ENCODE measurements at places on chromosomes 7 and 10.

GRCh38 chr7:143382126-143382790 lies 1.1 kb downstream of the ZYX start:
- peak overlapping the region; percentile 87 for H3K27ac ChIP-seq
- H3K27me3 ChIP-seq: no peaks in the 10 kb centered on the region
- DNase-seq: no peak
- peak overlapping the region; percentile 83 for H3K4me3 ChIP-seq

DNA sequence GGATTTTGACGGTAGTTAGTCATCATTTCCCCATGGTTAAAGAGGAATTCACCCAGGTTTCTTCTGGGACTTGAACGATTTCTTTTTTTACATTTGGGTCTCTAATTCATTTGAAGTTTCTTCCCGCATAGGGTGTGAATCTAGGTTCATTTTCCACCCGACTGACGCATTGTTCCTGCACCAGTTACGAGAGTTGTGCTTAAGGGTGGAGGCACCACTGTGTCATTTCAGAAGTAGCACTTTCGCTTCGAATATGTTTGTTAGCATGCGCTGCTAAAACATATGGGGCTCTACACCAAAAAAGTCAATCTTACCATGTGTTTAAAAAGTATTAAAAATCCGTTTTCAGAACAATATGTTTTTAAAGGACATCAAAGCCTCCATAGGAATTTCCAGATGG lies 140.3 kb downstream of the VIPR2 start:
- no peak overlapping the region for H3K27ac ChIP-seq
- H3K4me3 ChIP-seq: no peak overlapping the region
- H3K4me1 ChIP-seq: no peaks in the 10 kb centered on the region
- H3K27me3 ChIP-seq: no peaks in the 10 kb centered on the region

GRCh38 chr7:138926241-138926612 lies 55.0 kb downstream of the KIAA1549 start:
- DNase-seq: no peak
- H3K27me3 ChIP-seq: no peaks in the 10 kb centered on the region
- H3K36me3 ChIP-seq: no peaks in the 10 kb centered on the region
- peaks cover 4% of the 10 kb centered on the region for H3K4me1 ChIP-seq
- H3K27ac ChIP-seq: no peak overlapping the region

GRCh38 chr10:31757831-31758230 lies 170.8 kb downstream of the ARHGAP12 start:
- no peaks in the 10 kb centered on the region for H3K27me3 ChIP-seq

DNA sequence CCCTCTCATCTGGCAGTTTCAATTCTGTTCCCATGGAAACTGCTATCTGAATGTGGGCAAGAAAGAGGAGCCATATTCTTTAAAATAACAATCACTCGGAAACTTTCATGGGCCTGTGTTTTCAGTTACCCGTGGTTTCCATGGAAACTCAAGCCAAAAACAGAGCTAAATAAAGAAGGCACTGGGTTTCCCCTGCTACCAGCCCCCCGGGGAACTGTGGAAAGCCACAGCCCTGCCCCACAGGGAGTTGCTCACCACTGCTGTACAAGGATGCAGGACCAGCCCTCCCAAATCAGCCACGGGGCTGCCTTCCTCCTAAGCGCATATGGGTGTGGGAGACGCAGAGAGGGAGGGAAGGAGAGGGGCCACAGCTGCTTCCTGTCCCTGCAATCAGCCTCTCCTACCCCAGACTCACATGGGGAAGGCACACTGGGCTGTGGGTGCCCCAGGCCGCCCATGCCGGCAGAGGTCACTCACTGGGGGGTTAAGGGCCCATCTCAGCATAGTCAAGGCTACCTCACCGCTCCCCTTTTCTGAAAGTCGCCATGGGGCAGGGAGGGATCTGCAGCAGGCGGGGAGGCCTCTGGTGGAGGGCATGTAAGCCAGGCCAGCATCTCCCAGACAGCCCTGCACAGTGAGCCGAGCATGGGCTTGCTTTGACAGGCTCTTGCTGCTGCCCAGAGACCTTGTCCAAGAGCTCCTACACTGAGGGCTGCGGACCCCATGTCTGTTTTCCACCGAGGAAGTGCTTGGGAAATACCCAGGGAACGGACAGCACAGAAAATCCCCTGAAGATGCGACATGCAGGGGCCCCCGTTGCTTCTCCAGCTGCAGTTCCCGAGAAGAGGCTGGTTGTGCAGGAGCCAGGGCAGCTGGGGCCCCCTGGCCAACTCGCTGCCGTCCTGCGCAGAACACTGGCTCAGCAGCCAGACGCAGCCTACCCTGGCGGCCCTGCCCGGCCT lies 157.3 kb upstream of the PPP2R2D start:
- H3K36me3 ChIP-seq: no peaks in the 10 kb centered on the region
- H3K4me3 ChIP-seq: no peak overlapping the region

DNA sequence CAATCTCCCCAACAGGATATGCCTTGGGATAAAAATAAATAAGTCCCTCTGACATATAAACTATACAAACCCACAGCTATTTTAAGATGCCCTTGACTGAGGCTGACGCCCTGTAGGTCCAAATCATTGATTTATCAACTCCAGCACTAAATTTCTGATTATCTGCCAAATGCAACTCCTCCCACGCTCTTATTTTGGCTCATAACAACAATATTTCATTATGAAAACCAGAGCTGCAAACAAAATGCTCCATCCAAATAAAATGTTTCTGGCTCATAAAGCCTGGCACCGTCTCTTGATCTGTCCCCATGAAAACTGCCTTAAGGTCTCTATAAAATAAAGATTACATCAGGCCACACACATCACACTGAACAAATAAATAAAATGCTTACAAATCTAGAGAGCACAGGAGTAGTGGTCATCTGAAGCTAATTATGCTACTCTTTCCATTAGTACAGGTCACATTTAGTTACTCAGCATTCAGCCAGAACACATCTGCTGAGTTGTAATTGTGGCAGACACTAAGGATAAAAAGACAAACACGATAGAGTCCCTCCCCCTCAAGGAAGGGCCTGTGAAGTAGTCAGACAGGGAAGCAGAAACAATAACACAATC lies 28.8 kb downstream of the CACUL1 start:
- no peak overlapping the region for H3K4me3 ChIP-seq
- no peak overlapping the region for H3K27ac ChIP-seq
- H3K4me1 ChIP-seq: no peaks in the 10 kb centered on the region
- no peaks in the 10 kb centered on the region for H3K36me3 ChIP-seq

DNA sequence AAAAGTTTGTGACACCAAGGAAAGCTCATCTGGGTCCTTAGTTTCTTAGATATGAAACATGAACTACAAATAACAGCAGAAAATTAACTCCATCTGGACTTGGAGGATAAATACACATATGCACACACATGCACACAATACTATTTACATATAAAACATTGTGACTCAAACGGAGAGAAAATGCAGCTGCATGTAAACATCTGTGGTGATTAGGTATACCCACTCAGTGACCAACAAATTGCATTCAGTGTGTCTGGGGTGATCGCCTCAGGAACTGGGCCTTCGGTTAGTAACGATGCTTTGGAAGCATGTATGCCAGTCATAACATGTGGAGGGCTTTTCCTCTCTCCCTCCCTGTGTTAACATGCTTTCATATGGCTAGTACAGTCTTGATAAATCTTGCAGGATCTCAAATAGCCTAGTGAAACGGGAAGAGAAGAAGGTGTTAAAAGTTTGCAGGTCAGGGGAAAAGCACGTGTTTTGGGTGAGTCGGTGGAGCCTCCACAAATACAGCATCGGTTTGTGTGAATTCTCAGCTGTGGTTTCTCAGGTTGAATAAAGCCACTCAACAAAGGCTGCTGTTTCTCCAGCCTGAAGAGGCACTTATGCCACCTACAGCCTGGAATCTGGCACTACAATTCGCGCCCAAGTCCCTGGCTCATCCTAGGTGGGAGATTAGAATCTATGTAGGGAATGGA lies 8.7 kb upstream of the GLRX3 start:
- no peaks in the 10 kb centered on the region for H3K4me1 ChIP-seq
- H3K27me3 ChIP-seq: no peaks in the 10 kb centered on the region
- no peaks in the 10 kb centered on the region for H3K36me3 ChIP-seq
- H3K27ac ChIP-seq: no peak overlapping the region
- H3K4me3 ChIP-seq: no peak overlapping the region

- H3K27ac ChIP-seq: no peak overlapping the region
- no peak for DNase-seq
- H3K36me3 ChIP-seq: no peaks in the 10 kb centered on the region
- H3K27me3 ChIP-seq: peaks cover 4% of the 10 kb centered on the region
- H3K4me3 ChIP-seq: no peak overlapping the region
- H3K4me1 ChIP-seq: no peaks in the 10 kb centered on the region
Measured at GRCh38 chr10:23157691-23158369, 34.3 kb upstream of the PTF1A start.

- DNase-seq: no peak
- H3K4me3 ChIP-seq: no peak overlapping the region
- H3K27ac ChIP-seq: no peak overlapping the region
- no peaks in the 10 kb centered on the region for H3K36me3 ChIP-seq
- H3K27me3 ChIP-seq: peaks cover 30% of the 10 kb centered on the region
Measured at GRCh38 chr7:155799514-155799913, 12.7 kb downstream of the SHH start.

DNA sequence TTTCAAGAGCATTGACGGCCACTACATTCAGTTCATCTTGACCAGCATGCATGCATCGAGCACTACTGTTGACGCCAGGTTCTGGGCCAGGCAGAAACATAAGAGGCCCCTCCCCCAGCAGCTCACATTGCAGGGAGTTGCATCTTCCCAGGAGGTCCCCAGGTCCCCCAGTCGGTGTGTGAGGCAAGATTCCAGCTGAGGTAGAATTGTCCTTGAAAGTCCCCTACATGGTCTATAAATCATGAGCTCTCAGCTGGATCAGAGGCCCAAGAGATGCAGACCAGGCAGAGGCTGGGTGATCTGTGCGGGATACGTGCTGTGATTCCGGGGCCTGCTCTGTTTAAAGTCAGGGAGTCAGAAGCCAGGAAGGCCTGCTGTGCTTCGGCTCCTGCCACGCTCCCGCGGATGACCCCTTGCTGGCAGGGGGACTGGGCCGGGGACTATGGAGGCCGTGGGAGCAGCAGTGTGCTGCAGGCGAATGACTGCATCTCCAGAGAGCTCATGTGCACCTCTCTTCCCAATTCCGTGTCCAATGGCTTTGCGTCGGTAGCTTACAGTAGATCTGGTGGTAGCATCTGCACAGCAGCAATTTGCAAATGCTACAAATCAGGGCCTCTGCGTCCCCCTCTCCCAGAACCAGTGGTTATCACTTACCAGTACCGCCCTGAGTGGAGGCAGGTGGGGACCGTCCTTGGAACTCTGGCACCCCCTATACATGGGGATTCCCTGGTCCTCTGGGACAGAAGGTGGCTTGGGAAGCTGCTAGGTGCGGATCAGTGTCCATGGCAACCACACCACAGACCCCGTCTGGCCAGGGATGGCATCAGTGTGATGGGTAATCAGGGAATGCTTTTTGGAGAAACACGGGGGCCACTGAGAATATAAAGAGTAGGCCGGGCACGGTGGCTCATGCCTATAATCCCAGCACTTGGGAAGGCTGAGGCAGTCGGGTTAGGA lies 93.6 kb downstream of the RGS10 start:
- H3K36me3 ChIP-seq: no peaks in the 10 kb centered on the region
- no peaks in the 10 kb centered on the region for H3K4me1 ChIP-seq
- DNase-seq: no peak
- H3K27ac ChIP-seq: no peak overlapping the region

DNA sequence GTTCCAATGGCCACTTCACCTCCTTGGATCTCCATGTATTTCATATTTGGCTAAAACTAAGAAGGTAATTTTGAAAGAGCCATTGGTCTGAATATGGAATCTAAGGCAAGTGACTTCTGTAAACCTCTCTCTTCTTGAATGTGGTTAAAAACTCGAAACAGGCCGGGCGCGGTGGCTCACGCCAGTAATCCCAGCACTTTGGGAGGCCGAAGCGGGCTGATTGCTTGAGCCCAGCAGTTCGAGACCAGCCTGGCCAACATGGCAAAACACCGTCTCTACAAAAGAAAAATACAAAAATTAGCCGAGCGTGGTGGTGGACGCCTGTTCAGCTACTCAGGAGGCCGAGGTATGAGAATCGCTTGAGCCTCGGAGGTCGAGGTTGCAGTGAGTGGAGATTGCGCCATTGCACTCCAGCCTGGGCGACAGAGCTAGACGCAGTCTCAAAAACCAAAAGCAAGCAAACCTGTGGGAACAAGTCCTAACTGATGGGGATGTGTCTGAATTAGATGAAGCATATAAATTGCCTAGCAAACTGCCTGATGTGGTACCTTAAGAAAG lies 2.2 kb downstream of the LANCL2 start:
- H3K4me3 ChIP-seq: no peak overlapping the region
- H3K4me1 ChIP-seq: peaks cover 7% of the 10 kb centered on the region
- DNase-seq: no peak
- H3K27ac ChIP-seq: no peak overlapping the region
- H3K27me3 ChIP-seq: no peaks in the 10 kb centered on the region

DNA sequence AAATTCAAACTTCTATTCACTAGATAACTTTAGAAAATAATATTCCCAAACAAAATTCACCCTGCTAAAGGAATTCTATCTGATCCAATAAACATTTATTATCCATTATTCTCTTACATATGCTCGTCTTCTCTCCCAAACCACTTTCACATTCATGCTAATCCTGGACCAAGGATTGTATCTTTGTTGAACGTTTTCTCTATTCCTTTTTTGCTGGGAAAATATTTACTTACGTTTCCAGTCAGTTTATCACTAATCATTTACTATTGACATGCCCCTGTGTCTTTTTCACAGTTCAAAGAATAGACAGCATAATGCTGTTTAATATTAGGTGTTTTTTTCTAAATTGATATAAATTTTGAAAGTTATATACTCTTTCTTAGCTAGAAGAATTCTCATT lies 3.2 kb downstream of the TEX47 start:
- no peak for DNase-seq
- no peaks in the 10 kb centered on the region for H3K36me3 ChIP-seq
- H3K4me1 ChIP-seq: no peaks in the 10 kb centered on the region
- no peak overlapping the region for H3K27ac ChIP-seq

DNA sequence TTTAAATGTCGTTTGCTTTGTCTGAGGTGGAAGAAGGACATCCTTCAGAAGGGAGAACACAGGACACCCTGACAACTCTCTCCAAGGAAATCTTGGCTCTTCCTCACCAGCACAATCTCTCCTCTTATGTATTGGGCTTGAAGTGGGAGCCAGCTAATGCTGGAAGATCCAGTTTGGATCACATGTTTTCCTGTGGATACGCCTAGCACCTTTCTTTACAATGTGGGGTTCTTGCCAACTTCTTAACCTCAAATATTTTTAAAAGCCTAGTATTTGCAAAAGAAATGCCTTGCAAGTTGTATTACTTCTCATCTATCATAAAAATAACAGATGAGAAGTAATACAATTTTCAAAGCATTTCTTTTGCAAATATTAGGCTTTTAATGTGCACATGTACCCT lies 76.4 kb downstream of the FRMD4A start:
- no peaks in the 10 kb centered on the region for H3K36me3 ChIP-seq
- H3K4me3 ChIP-seq: no peak overlapping the region
- H3K27ac ChIP-seq: no peak overlapping the region
- DNase-seq: no peak
- no peaks in the 10 kb centered on the region for H3K27me3 ChIP-seq
- H3K4me1 ChIP-seq: no peaks in the 10 kb centered on the region

Measured in trophoblast cell (in vitro differentiated cells and primary cell).